ENCODE measurements at places on chromosomes 7 and 10.

DNA sequence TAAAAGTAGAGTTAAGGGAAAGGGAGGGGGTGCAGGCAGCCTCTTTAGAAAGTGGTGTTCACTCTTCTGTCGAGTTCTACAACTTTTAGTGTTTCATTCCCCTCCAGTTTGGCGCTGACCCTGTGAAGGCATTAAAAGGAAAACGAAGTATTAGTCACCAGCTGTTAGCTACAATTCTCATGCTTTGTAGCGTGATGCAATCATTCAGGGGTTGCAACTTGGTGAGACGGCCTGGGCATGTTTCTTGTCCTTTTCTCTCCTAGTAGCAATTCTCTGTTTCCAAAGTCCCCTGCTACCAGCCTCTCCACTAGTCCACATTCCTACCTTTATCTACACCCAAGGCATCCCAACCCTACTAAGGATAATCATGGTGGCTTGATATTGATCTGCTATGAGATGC lies 33.7 kb upstream of the DGKI start:
- no peak for DNase-seq

DNA sequence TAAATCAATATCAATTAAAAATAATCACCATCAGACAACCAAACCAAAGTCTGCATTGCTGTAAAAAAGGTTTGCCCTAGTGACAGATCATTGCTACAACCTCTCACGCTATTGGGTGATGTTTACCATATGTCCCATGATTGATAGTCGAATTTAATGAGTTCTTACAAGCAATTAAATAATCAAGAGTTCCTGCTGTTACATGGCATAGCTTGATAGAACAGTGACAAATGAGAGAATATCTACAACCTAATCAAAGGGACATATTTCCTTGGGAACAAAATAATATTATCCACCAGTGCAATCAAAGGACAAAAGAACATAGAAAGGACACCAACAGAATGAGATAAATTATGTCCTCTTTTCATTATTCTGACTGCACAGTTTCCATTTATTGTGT lies 387.4 kb downstream of the ETV1 start:
- no peak for DNase-seq

GRCh38 chr7:42095791-42096190 lies 141.2 kb downstream of the GLI3 start:
- no peak for DNase-seq

GRCh38 chr10:119306514-119306951 lies 99.2 kb downstream of the GRK5 start:
- DNase-seq = peak; percentile 48

DNA sequence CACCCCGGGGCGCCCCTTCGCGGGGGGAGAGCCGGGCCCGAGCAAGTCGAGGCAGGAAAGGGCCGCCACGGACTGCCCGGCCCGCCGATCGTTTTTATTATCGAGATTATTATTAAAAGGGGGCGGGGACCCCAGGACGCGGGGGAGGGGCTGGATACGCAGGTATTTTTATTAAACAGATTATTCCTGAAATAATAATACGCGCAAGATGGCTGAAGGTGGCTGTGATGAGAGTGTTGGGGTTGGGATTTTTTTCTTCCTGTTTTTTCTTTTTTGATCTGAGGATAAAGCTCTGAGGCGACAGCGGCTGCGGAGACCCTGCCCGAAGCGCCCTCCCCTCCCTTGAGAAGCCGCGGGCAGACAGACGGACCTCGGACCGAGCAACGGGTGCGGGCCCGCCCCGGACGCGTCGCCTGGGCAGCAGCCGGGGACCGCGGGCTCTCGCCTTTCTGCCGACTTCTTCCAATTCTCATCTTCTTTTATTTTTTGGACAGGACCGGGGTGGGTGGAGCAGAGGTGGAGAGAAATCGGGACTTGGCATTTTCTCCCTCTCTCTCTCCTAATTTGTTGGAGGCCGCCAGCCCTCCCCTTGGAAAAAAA lies 1.4 kb upstream of the TRIM8 start:
- peak; percentile 38 for DNase-seq

- no peak for DNase-seq
Measured at GRCh38 chr7:137625197-137625596, 221.6 kb downstream of the DGKI start.

GRCh38 chr7:20596653-20597052 lies 18.8 kb upstream of the ABCB5 start:
- DNase-seq = no peak

DNA sequence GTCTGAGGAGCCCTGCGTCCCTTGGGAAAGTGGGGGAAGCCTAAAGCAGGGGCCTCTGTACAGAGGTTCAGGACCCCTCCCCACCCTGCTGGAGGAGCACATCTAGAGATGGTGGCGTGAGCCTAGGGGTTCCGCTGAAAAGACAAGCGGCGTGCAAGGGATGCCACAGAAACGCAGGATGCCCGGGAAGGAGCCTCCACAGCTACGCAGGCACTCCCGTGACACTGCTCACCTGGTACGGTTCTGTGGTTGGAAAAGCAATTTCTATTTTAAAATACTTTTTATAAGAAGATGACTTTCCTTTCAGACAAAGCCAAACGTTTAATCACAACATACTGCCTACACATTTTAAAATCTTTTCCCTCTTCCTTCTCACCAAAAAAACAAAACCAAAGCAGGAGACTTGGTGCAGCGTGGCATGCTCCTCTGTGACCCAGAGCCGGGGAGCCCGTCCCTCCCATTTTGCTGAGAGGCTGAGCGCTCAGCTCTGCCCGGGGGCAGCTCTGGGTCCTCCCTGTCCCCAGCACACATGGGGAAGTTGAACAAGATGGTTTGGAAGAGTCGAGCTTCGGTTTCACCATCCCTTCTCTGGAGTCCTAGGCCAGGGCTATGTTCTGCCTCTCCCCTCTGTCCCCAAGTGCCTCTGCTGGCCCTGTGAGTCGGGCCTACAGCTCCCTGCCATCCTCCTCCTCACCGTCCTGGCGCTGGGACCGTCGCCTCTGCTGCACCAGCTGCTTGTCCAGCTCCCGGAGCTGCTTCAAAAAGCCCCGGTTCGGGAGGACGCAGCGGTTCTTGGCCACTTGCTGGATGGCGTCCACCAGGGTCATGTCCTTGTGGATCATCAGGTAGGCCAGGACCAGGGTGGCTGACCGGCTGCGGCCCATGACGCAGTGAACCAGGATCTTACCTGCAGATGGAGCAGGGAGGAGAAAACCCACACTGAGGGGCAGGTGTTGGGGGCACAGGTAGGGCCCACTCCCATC lies 74.0 kb upstream of the SAMD8 start:
- no peak for DNase-seq

DNA sequence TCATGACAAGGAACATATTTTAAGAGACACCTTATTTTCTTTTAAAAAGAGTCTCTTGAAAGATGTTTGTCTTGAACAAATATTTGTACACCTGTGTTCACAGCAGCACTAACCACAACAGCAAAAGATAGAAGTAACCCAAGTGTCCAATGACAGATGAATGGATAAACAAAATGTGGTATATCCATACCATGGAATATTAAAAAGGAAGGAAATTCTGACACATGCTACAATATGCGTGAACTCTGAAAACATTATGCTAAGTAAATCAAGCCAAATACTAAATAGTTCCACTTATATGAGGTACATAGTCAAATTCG lies 17.8 kb downstream of the SGMS1 start:
- no peak for DNase-seq

DNA sequence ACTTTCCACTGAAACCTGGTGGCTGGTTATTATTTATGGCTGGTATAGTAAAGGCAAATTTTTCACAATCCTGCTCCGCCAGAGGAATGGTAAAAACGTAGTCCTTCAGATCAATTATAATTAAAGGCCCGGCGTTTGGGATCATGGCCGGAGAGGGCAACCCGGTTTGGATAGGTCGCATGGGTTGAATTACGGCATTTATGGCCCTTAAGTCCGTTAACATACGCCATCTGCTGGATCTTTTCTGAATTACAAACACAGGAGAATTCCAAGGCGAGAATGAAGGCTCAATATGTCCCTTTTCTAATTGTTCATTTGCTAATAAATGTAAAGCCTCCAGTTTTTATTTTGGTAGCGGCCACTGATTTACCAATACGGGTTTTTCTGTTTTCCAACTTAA lies 11.3 kb upstream of the TAS2R3 start:
- no peak for DNase-seq

DNA sequence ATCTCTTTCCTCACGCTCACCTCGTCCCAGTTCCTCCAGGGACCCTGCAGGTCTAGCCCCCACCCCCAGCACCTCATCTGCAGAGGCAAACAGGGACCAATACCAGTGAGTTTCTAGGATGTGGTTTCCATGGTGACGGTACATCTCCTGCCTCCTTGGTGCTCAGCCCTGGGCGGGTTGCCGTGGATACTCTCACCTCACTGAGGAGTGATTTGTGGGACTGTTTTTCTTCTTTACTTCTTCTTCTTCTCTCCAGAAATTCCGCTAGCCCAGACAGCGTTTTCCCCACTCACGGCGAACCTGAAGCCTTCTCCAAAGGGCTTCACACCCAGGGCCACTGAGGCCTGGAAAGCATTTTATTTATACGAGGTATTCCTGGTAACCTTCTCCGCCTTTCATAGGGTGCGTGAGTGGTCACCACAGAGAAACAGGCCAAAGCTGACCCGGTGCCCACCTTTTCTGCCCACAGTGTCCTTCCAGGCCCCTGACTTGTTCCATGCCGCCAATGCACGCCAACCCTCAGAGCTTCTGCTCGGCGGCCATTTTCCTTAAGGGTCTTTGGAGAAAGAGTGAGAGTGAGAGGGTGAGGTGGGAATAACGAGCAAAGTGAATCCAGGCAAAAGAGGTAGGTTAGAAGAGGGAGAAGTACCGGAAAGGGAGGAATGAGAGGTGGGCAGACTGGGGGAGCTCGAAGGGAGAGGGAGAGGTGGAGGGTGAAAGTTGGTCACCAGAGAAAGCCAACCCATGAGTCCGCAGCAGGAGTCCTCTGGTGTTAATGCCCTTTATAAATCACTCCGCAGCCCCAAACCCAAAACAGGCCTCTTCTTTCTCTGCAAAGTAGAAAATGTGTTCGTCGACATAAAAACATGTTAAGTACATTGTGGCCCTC lies 15.5 kb downstream of the FAM241B start:
- DNase-seq = no peak

DNA sequence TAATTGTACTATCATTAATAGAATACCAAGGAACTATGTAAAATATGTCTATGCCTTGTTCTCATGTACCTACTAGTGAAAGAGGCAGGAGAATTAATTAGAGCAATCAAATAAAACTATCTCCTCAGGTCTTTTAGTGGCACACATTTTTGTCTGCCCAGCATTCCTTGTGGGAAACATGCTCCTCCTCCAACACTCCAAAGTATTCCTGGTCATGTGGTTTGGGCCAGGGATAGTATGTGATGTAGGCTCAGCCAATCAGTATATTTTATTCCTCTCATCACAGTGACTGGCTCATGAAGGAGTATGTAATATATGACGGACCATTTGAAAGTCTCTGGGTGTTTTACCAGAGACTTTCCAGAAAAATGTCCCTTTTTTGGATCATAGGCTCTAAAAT lies 16.7 kb upstream of the SYPL1 start:
- DNase-seq = no peak

- DNase-seq = no peak
Measured at GRCh38 chr10:117663750-117664149, 121.2 kb downstream of the EMX2 start.

DNA sequence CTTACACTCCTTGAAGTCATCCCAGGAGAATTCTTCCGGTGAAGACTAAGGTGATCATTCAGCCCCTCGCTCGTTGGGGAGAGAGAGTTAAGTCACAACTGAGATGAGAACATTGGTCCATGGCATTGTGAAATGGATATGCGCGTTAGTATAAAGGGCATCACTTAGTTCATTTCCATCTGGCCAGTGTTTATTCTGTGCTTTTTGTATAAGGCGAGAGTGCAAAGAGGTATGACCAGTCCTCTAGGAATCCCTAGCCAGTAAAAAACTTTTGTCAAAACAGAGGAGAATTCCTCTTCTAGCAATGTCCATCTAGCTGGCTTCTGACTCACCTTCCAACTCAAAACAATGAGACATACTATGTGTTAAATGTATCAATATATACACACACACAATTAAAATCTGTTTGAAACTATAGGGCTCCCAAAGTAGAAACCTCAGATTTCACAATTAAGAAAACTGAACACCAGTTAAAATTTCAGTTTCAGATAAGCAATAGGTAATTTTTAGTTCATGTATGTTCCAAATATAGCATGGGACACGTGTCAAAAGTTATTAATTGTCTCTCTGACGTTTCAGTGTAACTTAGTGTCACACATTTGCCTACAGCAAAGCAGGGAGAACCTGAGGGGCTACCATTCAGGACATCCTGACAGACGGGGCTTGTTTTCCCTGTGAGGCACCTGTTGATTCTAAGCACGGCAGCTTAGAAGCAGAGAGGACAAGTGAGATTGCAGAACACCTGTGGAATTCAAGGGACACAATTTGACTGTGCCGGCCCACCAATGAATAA lies 158.9 kb downstream of the KLF6 start:
- DNase-seq = no peak

DNA sequence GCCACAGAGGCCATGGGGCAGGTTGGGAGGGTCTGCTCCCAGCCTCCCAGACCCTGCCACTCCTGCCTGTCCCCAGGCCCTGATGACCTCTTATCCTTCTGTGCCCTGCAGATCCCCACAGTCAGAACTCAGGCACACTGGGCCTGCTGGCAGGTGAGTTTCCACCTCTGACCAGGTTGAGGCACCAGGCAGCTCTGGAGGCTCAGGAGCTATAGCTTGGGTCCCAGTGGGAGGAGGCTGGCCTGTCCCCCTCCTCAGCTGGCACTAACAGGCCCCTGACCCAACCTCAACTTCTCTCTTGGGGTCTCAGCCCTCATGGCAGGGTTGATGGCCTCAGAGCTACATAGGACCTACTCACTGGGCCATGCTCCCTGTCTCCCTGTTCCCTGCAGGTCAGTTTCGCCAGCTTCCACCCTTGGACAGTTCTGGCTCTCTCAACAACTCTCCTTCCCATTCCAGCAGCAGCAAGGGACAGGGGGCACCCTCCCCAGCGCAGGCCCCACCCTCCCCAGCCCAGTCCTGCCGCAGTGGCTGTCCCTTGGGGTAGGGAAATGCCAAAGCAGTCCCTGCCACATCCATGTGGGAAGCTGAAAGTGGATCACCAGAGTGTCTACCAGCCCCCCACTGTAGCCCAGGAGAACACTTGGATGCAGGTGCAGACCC lies 2.7 kb upstream of the AEBP1 start:
- DNase-seq = no peak

DNA sequence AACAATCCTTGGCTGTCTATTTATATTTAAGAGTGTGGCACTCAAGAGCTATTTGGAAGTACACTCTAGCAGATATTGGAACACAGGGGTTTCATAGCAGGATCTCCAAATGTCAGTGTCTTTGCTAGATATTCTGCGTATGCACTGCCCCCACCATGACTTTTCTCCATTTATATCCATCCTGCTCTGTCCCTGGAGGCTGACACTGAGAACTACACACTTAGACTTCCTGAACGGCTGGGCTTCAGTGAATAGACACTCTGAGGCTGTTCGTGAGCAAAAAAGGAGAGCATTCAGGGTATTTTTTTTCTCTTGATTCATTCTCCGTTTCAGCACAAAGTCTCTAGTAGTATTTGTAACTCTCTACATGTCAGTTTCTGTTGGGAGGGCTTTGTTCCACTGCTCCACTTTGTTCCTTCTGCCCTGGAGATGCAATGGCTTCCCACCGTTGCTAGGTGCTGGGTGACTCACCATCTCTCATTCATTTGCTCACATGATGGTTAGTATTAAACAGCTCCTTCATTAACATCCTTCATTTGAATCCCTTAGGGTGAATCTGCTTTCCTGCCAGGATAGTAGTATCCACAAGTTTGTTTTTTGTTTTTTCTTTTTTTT lies 155.9 kb upstream of the SLC13A1 start:
- no peak for DNase-seq

- no peak for DNase-seq
Measured at GRCh38 chr7:30813466-30813865, 42.2 kb downstream of the MINDY4 start.

GRCh38 chr10:80664071-80664680 lies 126.5 kb downstream of the SH2D4B start:
- peak; percentile 15 for DNase-seq

- DNase-seq = no peak
Measured at GRCh38 chr10:13693783-13694700, 107.3 kb downstream of the PRPF18 start.
